Upper lobe of right lung (tissue), 1 donor: ENCODE measurements at places on chromosomes 12 and 14. TPM values are rescaled to one million over a fixed set of nuclear protein-coding genes. Genes with fewer than 3 reads are reported as not detected.
A peak's percentile ranks its signal among the peaks of the same experiment; 100 is the strongest.

Gene APOF
- not detected for total RNA-seq

DNA sequence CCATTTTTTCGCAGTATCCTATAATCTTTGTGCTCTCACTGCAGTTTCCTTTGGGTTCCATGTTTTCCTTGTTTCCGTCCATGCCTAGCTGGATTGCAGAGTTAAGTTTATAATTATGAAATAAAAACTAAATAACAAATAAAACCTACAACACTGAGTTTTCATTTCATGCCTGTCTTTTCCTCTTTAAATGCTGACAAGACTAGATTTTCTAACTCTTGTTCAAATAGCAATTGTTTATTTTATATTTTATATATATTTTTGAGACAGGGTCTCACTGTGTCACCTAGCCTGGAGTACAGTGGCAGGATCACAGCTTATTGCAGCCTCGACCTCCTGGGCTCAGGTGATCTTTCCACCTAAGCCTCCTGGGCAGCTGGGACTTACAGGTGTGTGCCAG, 5.3 kb upstream of the GEMIN2 start:
- DNase-seq = no peak
- no peaks in the 10 kb centered on the region for H3K27me3 ChIP-seq
- no peak overlapping the region for H3K27ac ChIP-seq

DNA sequence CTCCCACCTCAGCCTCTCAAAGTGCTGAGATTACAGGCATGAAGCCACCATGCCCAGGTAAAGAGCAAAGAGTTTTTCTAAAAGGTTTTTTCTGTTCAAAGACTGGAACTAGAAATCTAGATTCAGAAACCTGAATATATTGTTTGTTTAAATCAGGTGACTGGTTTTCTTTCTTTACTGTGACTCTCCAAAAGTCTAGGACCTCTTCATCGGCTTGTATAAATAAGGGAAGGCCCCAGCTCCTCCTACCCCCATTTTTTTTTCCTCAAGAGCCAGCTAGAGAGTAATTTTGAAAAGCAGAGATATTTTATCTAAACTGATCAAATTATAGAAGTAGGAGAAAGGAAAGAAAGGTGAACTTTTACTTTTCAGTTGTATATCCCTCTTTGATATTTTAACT, 48.0 kb downstream of the TMEM116 start:
- H3K27me3 ChIP-seq = no peaks in the 10 kb centered on the region
- H3K27ac ChIP-seq = peak overlapping the region; percentile 48
- DNase-seq = no peak
- H3K4me1 ChIP-seq = no peaks in the 10 kb centered on the region
- no peaks in the 10 kb centered on the region for H3K36me3 ChIP-seq
- no peak overlapping the region for H3K4me3 ChIP-seq

DNA sequence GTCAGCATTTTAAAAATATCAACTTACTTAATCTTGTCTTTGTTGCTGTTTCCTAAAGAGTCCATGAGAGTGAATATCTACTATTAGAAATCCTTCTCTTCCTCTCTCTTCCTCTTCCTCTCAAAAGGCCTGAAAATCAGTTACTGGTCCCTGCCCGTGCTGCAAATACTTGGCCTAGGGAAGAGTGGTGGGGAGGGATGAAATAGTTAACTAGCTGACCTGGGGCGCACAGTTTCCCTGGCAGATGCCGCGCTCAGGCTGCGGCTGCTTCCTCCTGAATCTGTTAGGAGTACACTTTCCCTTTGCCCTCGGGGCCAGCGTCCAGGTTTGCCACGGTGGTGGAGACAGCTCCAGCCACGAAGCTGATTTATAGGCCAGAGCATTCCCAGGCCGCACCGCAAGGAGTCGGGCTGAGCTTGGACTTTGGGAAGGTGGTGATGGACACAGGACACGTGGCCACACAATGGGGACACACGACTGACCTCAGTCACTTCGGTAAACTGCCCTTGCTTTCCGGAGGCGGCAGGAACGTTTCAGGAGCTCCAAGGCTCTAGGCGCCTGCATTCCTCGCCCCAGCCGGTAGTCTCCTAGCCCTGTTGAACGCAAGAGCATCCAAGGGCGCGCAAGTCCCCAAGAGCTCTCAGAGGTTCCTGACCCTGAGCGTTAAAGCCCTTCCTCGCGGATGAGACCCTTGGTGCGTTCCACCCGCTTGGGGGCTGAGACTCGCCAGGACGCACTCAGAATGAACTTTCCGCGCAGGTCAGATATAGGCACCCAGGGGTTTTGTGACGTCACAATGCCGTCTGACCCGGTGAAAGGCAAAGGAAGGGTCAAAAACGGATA, 7.1 kb upstream of the ASCL1 start:
- no peaks in the 10 kb centered on the region for H3K36me3 ChIP-seq
- peaks cover 55% of the 10 kb centered on the region for H3K27me3 ChIP-seq
- no peak overlapping the region for H3K27ac ChIP-seq
- no peaks in the 10 kb centered on the region for H3K4me1 ChIP-seq
- H3K4me3 ChIP-seq = no peak overlapping the region

DNA sequence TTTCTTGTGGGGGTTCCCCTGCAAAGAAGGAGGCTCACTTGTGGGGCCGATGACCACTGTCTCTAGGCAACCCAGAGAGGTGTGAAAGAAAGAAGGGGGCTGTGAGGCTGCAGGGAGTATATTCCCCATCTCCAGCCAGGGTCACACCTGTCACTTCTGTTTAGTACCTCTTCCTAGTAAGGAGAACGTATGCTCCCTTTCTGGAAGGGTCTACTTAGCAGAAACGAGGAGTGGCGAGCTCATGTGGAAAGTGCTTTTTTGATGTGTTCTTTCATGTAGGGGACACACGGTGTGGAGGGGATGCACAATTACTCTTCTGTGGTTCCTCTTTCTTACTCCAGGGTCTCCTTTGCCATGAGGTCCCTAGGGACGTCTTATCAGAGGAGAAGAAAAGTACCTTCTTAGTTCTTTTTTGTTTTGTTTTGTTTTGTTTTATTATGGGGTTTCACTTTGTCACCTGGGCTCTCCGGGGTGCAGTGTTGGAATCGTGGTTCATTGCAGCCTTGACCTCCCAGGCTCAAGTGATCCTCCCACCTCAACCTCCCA, 58.3 kb downstream of the PRKCH start:
- no peak overlapping the region for H3K4me3 ChIP-seq
- DNase-seq = no peak
